CD8-positive, alpha-beta memory T cell (primary cell): ENCODE measurements at places on chromosomes 13 and 19. TPM values are rescaled to one million over a fixed set of nuclear protein-coding genes. Genes with fewer than 3 reads are reported as not detected.

- no peaks in the 10 kb centered on the region for H3K36me3 ChIP-seq
- peaks cover 32% of the 10 kb centered on the region for H3K4me1 ChIP-seq
- DNase-seq = no peak
These were observed 28.8 kb upstream of the RCBTB2 start for GRCh38 chr13:48561466-48562235.

Gene SLC35E1
- 41.9 TPM for total RNA-seq

Gene CCL25
- not detected for total RNA-seq

- no peak for DNase-seq
- H3K4me3 ChIP-seq = no peak overlapping the region
- H3K27me3 ChIP-seq = no peaks in the 10 kb centered on the region
- no peaks in the 10 kb centered on the region for H3K36me3 ChIP-seq
These were observed 38.1 kb upstream of the RANBP3 start for GRCh38 chr19:6015841-6016545.

DNA sequence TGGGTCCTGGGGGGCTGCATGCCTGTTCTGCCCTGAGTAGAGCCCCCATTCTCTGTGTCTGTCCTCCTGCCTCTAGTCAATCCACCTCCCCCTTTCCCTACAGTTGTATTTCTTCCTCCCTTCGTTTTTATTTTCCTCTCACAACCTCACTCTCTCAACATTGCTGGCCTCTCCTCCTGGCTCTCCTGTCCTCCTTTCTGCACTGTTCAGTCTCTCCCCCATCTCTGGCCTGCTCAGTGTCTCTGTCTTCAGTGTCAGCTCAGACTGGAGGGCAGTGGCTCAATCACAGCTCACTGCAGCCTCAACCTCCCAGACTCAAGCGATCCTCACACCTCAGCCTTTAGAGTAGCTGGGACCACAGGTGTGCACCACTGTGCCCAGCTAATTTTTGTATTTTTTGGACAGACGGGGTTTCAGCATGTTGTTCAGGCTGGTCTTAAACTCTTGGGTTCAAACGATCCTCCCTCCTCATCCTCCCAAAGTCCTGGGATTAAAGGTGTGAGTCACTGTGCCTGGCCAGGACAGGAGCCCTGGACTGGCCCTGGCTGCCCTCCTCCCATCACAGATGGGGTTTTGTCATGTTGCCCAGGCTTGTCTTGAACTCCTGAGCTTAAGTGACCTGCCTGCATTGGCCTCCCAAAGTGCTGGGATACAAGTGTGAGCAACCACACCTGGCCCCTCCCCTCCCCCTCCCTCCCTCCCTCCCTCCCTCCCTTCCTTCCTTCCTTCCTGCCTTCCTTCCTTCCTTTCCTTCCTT is 32.0 kb upstream of the IGFL1 start:
- H3K27ac ChIP-seq = no peak overlapping the region
- peaks cover 7% of the 10 kb centered on the region for H3K27me3 ChIP-seq
- no peak for DNase-seq
- H3K4me3 ChIP-seq = no peak overlapping the region
- H3K4me1 ChIP-seq = no peaks in the 10 kb centered on the region

GRCh38 chr19:16260812-16261161 is 63.1 kb downstream of the AP1M1 start:
- H3K4me3 ChIP-seq = no peak overlapping the region
- no peaks in the 10 kb centered on the region for H3K36me3 ChIP-seq
- no peaks in the 10 kb centered on the region for H3K27me3 ChIP-seq
- no peak for DNase-seq

DNA sequence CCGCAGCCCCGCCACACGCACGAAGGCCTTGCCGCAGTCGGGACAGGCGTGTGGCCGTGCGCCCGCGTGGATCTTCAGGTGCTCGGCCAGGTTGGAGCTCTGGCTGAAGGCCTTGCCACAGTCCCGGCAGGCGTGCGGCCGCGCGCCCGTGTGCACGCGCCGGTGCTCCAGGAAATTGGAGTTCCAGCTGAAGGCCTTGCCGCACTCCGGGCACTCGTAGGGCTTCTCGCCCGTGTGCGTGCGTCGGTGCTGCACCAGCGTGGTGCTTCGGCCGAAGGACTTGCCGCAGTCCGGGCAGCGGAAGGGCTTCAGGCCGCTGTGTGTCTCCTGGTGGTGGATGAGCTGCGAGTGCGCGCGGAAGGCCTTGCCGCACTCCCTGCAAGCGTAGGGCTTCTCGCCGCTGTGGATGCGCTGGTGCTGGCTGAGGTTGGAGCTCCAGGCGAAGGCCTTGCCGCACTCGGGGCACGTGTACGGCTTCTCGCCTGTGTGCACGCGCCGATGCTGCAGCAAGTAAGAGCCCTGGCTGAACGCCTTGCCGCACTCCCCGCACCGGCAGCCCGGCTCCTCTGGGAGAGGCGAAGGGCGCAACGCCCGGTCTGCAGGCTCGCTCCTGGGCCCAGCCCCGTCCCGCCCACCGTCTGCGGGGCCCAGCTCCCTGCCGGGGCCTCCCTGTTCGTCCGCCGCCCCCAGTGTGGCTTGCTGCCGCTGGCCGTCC is 3.6 kb upstream of the A1BG start:
- no peak overlapping the region for H3K27ac ChIP-seq
- H3K27me3 ChIP-seq = no peaks in the 10 kb centered on the region
- H3K4me3 ChIP-seq = peak overlapping the region; percentile 47
- H3K36me3 ChIP-seq = no peaks in the 10 kb centered on the region

Gene CYP2A7
- total RNA-seq = not detected

GRCh38 chr19:46950526-46951170 is 69.0 kb upstream of the NPAS1 start:
- no peaks in the 10 kb centered on the region for H3K36me3 ChIP-seq
- no peak overlapping the region for H3K27ac ChIP-seq
- peaks cover 62% of the 10 kb centered on the region for H3K4me1 ChIP-seq
- H3K27me3 ChIP-seq = no peaks in the 10 kb centered on the region

- H3K27ac ChIP-seq = peak overlapping the region; percentile 76
- H3K27me3 ChIP-seq = no peaks in the 10 kb centered on the region
- no peak for DNase-seq
These were observed 64.4 kb upstream of the NPAS1 start for GRCh38 chr19:46954993-46955812.

- no peak for DNase-seq
- H3K27ac ChIP-seq = no peak overlapping the region
- no peaks in the 10 kb centered on the region for H3K27me3 ChIP-seq
- no peak overlapping the region for H3K4me3 ChIP-seq
- H3K36me3 ChIP-seq = no peaks in the 10 kb centered on the region
- H3K4me1 ChIP-seq = no peaks in the 10 kb centered on the region
These were observed 29.9 kb upstream of the ARGLU1 start for GRCh38 chr13:106597749-106598395.

- H3K4me3 ChIP-seq = no peak overlapping the region
- no peaks in the 10 kb centered on the region for H3K27me3 ChIP-seq
- DNase-seq = no peak
These were observed 52.0 kb downstream of the DCT start for GRCh38 chr13:94427313-94427953.

Gene PSPN
- total RNA-seq = 1.8 TPM

DNA sequence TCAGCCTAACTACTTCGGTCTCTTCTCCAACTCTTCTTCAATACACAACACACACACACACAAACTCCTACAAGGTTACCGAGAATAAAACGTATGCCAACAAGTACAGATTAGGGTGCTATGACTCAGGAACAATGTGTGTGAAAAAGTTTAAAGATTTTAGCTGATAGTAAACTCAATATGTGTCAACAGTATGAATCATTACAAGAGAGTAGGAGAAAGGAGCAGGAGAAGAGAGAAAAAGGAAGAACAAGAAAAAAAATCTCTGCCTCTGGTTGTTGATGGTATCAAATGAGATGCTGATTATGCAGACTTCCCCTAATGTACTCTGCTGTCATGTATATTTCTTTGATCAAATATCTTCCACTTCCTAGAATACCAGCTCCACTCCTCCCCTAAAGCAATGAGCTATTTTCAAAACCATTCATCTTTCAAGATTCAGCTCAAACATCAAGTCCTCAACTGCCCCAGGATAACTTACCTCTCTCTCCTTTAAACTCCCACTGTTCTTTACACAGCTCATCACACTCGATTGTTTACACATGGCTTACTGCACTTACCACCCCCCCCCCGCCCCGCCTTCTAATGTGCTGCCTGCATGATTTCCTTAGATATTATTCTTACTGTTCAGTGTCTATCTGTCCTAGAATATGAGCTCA is 95.6 kb downstream of the FAM216B start:
- no peaks in the 10 kb centered on the region for H3K27me3 ChIP-seq
- H3K4me3 ChIP-seq = no peak overlapping the region
- DNase-seq = no peak

Gene STK24
- total RNA-seq = 150 TPM

- no peaks in the 10 kb centered on the region for H3K36me3 ChIP-seq
- H3K27me3 ChIP-seq = no peaks in the 10 kb centered on the region
- no peak for DNase-seq
- no peak overlapping the region for H3K4me3 ChIP-seq
- peaks cover 15% of the 10 kb centered on the region for H3K4me1 ChIP-seq
- no peak overlapping the region for H3K27ac ChIP-seq
These were observed 27.3 kb downstream of the LRFN3 start for GRCh38 chr19:35963514-35963913.

- H3K4me1 ChIP-seq = no peaks in the 10 kb centered on the region
- DNase-seq = no peak
- no peak overlapping the region for H3K4me3 ChIP-seq
- H3K36me3 ChIP-seq = no peaks in the 10 kb centered on the region
- no peak overlapping the region for H3K27ac ChIP-seq
These were observed 679.8 kb upstream of the KLHL1 start for GRCh38 chr13:70788074-70788473.

GRCh38 chr13:97000295-97000925 is 6.1 kb upstream of the OXGR1 start:
- H3K4me3 ChIP-seq = no peak overlapping the region
- H3K36me3 ChIP-seq = no peaks in the 10 kb centered on the region
- H3K27ac ChIP-seq = no peak overlapping the region
- H3K4me1 ChIP-seq = no peaks in the 10 kb centered on the region
- DNase-seq = no peak

- no peak overlapping the region for H3K27ac ChIP-seq
- DNase-seq = no peak
- H3K4me1 ChIP-seq = no peaks in the 10 kb centered on the region
- no peak overlapping the region for H3K4me3 ChIP-seq
These were observed 13.2 kb upstream of the UQCR11 start for GRCh38 chr19:1618157-1619093.

Gene ASF1B
- 76.2 TPM for total RNA-seq

Gene ZNF793
- 3.9 TPM for total RNA-seq

DNA sequence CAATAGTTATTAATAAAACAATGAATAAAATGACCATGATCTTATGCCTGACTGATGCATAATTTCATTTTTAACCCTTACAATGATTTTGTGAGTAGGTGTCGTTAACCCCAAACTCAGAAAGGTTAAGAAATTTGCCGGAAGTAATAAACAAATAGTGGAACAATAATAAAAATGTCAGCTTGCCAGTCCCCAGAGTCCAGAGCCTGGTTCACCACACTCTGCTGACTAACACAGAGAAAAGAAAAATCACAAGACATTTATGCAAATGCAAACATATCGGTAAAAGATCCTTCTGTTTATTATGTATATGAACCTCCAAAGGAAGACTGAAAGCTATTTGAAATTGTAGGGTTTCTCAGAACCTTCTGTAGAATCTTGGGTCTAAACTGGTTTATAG is 563.7 kb downstream of the EFNB2 start:
- no peak for DNase-seq
- no peaks in the 10 kb centered on the region for H3K27me3 ChIP-seq
- no peak overlapping the region for H3K27ac ChIP-seq
- no peaks in the 10 kb centered on the region for H3K36me3 ChIP-seq
- no peak overlapping the region for H3K4me3 ChIP-seq

DNA sequence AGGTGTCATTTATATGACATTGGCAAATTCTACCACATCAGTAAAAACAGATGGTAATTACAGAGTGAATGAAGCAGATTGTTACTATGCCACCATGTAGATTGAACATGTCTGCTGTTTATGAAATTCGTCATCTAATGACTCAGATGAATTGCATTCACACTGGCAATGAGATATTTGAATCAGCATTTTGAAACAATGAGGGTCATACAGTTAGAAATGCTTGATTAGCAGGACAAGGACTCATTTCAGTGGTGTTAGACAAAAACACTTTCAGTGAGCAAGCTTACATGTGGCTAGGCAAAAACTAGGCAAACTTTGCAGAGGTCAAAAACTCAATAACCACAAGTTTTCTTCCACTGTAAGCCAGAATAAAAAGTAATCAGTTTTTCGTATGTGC is 1165.0 kb downstream of the SLITRK1 start:
- no peak for DNase-seq
- no peaks in the 10 kb centered on the region for H3K36me3 ChIP-seq
- no peaks in the 10 kb centered on the region for H3K4me1 ChIP-seq
- H3K27me3 ChIP-seq = no peaks in the 10 kb centered on the region
- no peak overlapping the region for H3K27ac ChIP-seq

DNA sequence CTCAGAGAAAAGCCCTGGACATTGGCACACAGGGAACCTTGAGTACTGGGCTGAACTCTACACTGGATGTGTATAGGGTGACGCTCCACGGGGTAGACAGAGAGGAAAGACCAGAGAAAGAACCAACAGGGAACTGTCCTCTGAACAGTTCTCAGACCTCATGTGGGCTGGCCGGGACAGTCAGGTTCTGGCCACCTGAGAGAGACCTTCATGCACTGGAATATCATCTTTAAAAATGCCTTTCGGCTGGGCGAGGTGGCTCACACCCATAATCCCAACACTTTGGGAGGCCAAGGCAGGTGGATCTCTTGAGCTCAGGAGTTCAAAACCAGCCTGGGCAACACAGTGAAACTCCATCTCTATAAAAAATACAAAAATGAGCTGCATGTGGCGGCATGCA is 143.8 kb upstream of the GJB6 start:
- H3K4me1 ChIP-seq = no peaks in the 10 kb centered on the region
- H3K27me3 ChIP-seq = no peaks in the 10 kb centered on the region
- no peak for DNase-seq

- no peaks in the 10 kb centered on the region for H3K4me1 ChIP-seq
- H3K36me3 ChIP-seq = no peaks in the 10 kb centered on the region
- DNase-seq = no peak
- H3K4me3 ChIP-seq = no peak overlapping the region
- H3K27me3 ChIP-seq = no peaks in the 10 kb centered on the region
These were observed 589.9 kb downstream of the GPC5 start for GRCh38 chr13:91988331-91988730.

Gene HSH2D
- 9.3 TPM for total RNA-seq

GRCh38 chr13:102273111-102273510 is 128.7 kb downstream of the FGF14 start:
- DNase-seq = no peak
- no peaks in the 10 kb centered on the region for H3K36me3 ChIP-seq
- H3K4me3 ChIP-seq = no peak overlapping the region
- H3K4me1 ChIP-seq = no peaks in the 10 kb centered on the region
- H3K27me3 ChIP-seq = no peaks in the 10 kb centered on the region

Gene SOX1
- total RNA-seq = not detected
